Lung (tissue), 17 donors: ENCODE measurements at places on chromosomes 7 and 10. TPM values are rescaled to one million over a fixed set of nuclear protein-coding genes. Genes with fewer than 3 reads are reported as not detected.

GRCh38 chr7:100163871-100164270 lies 4.5 kb downstream of the GAL3ST4 start:
- no peak for DNase-seq

DNA sequence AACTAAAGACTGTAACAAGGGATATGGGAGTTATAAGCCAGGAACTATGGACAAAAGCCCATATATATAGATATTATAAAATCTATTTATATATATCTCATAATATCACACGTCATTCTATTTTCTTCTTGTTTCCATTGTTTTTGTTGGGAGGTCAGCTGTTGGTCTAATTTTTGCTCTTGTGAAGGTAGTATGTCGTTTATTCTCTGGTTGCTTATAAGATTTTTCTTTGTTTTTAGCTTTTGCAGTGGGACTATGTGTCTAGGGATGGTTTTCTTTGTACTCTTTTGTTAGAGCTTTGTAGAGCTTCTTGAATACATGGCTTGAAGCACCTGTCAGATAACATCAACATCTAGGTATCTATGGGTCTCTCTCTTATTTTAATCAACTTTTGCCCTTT lies 14.0 kb downstream of the ARL4A start:
- DNase-seq = no peak

GRCh38 chr7:98420966-98421612 lies 20.2 kb upstream of the BAIAP2L1 start:
- DNase-seq = peak; percentile 23

Gene PRSS1
- polyA plus RNA-seq = 1.1 TPM

DNA sequence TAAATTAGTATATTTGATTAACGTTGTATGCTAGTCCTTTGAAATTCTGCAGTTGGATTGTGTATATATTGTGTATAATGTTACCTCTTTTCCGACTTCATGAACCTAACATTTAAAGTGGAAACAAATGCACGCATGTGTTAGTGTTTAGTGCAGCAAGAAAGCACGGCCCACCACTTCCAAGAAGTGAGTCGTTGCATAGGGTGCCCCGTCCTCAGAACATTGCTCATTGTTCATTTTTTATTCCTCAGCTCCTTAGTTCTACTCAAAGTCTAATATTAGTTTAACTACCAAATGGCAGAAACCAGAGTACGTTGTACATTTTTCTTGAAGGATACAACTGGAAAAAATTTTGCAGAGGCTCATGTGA lies 407.6 kb downstream of the AUTS2 start:
- DNase-seq = no peak

Gene GPR85
- polyA plus RNA-seq = 0.57 TPM

DNA sequence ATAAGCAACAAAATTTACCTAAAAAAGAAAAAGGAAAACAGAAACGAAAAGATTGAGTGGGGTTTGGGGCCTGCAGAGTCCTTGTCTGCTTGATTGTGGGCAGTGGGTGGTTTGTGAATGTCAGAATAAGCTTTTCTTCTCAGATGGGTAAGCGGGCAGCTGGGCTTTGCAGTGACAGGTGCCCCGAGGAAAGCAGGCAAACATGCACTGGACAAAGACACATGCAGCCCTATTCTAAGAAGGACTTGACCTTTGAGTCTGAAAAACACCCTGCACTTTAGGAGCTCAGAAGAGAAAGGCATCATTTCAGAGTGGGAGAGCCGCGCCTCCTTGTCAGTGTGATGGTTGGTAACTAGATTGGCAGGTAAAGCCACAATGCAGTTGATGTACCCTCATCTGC lies 562.7 kb downstream of the PTPRN2 start:
- no peak for DNase-seq

- no peak for DNase-seq
Observed at GRCh38 chr7:35805876-35806275, 5.0 kb downstream of the SEPTIN7 start.

DNA sequence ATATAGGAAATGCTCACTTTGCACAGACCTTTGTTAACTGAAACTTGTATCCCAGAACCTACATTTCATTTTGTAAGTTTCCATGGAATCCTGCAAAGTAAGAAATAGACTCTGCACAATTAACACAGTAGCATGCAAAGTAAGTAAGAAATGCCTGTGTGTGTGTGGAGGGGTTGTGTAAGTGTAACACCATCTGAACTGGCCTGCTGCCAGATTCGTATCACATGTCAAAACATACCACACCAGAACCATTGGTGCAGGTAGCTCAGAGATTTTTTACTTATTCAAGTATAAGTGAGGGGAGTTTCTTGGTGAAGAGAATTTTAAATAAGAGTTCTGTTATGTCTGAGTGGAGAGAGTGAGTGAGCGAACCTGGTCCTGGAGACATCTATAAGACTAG lies 17.9 kb upstream of the DDX21 start:
- DNase-seq = no peak

DNA sequence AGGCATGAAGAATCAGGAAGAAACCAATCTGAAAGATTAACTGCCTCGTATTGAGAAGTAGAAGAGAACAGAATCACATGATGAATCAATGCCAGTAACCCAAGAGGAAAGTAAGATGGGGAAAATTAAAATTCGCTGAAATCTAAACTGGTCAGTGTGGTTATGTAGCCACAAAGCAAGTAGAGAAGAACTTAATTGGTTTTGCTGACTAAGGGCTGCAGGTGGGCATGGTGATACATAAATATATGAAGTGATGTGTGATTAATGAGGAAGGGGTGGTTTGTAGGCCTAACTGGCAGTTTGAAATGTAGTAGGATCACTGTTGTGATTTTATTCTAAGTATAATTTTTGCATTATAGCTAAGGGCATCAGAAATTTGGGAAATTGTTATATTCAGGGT lies 83.5 kb upstream of the LRRTM3 start:
- DNase-seq = no peak
